ENCODE measurements at places on chromosomes 12 and 14.
A peak's percentile ranks its signal among the peaks of the same experiment; 100 is the strongest.

DNA sequence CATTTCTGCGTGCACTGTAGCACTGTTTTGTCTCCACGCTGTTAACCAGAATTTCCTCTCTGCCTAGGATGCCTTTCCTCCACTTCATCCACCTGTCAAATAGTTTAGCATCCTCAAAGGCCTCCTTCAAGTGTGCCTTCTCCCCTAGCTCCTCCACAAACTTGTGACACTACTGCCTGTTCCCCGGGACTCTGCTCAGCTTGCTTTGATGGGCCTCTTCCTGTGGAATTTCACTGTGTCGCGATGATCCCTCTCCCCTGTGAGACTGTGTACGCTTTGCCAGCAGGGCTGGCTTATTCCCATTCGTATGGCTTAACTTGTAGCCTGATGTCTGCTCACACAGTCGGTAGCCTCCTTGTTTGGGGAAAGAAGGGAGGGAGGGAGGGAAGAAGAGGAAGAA is 426.8 kb downstream of the VRK1 start:
- no peak for DNase-seq

DNA sequence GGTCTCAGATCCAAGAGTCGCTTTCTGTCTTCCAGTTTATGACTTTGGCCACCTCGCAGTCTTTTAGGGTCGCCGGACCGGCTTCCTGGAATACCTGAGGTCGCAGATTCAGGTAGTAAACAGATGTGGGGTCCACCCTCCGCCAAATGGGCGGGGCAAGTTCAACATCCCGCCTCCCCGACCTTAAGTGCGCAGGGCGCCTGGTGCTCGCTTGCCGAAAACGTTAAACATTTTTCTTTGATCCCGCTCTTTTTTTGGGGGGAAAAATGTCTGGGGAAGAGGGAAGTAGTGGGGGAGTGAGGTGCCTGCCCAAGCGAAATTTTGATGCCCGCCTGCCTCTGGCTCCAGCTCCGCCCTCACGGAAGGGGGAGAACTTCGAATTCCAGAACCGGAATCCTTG is 73.9 kb upstream of the TBX5 start:
- DNase-seq = no peak

DNA sequence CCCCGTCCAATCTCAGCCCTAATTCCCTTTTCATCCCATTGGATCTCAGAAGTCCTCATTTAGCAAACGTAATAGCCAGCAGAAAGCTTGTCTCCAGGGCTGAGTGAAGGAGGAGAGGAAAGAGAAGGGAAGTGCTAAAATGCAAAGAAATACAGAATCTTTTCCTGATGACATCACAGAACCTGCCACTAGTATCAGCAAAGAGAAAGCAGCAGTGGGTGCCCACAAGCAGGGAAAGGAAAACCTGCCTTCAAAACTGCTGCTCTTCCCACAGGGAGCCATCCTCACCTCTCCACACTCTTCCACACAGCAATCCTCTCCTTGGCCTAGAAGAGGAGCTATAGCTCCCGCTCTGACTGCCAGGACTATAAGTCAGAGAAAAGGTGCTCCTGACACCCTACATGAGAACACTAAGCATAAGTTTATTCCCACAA is 11.3 kb downstream of the MED13L start:
- no peak for DNase-seq

GRCh38 chr12:26001530-26001929 is 43.0 kb downstream of the RASSF8 start:
- DNase-seq = no peak

- peak; percentile 7 for DNase-seq
These were observed 417.3 kb downstream of the SNAPC1 start for GRCh38 chr14:62179367-62180018.

DNA sequence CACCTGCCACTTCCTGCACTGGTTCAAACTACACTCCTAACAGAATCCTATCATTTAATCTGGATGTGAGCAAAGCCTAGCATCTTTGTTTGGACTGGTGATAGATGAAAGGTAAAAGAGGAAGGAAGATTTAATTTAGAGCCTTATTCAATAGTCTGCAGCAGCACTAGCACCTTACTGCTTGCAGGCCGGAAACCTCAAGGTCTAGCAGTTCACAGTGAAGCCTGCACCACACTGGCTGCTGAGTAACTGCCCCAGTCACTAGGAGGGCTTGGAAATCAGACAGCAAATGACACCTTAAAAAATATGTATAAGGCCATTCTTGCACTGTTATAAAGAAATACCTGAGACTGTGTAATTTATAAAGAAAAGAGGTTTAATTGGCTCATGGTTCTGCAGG is 358.0 kb downstream of the DAD1 start:
- no peak for DNase-seq

- no peak for DNase-seq
These were observed 92.7 kb downstream of the BORCS5 start for GRCh38 chr12:12449533-12450025.

GRCh38 chr14:103023881-103024473 is 33.4 kb downstream of the CDC42BPB start:
- no peak for DNase-seq

DNA sequence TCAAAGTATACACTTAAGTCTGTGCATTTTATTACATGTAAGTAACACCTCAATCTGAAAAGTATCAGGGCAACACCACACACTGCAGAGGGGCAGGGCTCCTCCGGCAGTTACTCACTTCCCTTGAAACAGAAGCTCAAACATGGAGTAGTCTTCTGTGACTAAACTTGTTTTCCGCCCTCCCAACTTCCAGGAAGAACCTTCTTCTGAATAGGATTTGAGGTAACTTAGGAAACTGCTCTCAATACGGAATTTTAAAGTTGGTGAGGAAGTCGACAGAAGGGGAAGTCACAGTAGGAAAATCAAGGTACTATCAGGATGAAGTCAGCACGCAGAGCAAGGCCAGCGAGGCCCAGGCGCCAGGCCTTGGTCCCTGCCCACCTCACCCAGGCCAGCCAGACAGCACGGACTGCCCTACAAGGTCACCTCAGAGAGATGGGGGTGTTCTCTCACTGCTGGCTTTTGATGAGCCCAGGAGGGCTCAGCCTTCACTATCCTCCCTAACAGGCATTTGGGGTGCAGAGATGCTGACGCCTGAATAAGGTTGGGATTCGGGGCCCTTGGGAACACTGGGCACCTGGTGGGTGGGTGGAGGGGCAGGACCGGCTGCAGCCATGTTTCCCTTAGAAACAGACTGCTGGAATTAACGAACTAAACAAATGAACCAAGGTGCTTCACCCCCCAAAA is 5.8 kb downstream of the ANKRD9 start:
- DNase-seq = no peak

- DNase-seq = no peak
These were observed 5.4 kb upstream of the LRIG3 start for GRCh38 chr12:58925751-58926150.

DNA sequence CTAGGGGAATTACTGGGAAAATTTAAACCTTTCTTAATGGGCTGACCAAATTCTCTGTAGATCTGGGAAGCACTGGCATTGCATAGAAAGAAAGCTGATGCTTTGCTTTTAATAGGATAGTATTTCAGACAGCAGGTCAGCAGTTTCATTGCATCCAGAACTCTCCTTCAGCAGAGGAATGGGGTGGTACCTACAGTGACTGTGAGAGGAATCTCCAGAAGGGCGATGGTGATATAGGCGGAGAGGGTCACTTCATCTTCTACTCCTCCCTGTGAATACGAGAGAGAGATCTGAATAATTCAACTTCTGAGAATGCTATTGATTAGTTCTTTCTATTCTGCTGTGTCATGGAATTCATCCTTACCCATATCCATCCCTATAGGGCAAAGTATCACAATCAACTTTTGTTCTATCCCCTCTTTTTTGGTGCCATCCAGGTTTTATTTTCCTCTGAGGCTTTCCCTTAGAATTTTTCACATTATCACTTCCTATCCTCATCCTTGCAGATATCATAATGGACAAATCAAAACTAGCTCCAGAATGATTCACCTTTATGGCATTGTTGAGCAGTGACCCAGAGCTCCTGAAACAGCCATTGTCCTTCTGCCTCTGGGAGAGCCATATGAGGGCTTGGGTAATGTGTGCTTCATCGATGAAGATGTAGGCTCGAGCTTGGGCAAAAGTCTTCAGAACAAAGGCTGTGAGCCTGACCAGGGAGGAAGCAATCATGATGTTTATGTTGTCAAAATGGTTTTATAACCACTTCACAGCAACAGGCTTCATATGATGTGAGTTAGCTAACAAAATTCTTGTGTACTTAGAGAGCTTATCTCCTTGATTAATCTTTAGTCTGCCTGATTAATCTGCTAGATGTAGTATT is 38.3 kb downstream of the A2M start:
- no peak for DNase-seq

- DNase-seq = no peak
These were observed 122.3 kb upstream of the RFLNA start for GRCh38 chr12:124172636-124173035.

DNA sequence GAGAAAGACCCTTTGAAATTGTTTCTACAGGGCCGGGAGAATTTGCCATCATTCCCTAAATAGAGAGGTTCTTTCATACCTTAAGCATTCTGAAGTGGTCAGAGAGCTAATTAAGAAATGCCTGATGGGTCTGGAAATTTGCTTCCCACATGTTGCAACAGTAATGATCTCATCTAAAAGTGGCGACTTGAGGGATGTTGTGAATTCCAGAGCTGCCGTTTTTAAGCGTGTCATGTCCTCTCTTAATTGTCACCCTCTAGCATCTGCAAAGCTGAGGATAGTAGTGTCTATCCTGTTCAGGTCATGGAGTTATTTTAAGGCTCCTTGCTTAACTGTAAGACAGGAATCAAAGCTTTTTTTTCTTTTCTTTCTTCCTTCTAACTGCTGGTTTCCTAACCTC is 60.4 kb downstream of the FOS start:
- DNase-seq = no peak

- DNase-seq = no peak
These were observed 173.8 kb downstream of the C12orf75 start for GRCh38 chr12:105504286-105504685.

- no peak for DNase-seq
These were observed 3.4 kb downstream of the DHH start for GRCh38 chr12:49091056-49091835.

- DNase-seq = no peak
These were observed 133.7 kb upstream of the RASSF8 start for GRCh38 chr12:25824734-25825133.

DNA sequence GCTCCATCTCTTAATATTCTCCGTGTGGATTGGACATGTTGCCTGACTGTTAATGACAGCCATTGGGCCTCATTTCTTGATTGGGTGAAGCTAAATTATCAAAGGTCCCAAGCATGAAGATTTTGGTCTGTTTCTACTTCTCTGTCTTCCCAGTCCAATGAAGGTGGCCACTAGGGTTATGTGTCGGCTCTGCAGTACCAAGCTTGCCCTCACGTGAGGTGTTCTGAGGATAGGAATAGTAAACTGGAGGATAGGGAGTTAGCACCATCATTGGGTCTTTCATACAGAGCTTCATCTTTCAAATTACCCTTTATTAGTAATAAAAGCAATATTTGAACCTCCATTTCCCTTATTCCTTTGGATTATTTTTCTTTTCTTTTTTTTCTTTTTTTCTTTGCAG is 21.9 kb upstream of the BICD1 start:
- DNase-seq = no peak

Data from DMS79 (cell line).